ENCODE measurements at places on chromosomes 3 and 15. TPM values are rescaled to one million over a fixed set of nuclear protein-coding genes. Genes with fewer than 3 reads are reported as not detected.

DNA sequence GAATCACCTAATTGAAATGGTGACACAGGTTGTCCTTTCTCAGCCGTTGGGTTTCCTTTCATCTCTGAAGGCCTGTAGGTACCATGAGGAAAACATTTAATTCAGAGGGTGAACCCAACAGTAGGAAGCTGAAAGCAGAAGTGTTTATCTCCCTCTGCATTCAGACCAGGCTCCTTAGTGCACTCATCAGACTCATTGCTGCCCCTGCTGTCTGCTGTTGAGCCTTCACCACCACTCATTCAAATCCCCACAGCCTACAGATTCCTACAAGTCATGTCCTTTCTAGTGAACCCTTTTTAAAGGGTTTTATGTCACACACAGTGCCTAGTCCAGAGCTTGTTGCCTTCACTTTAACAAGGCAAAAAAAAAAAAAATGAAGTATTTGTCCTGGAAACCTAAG, 13.4 kb downstream of the WDR48 start:
- H3K4me1 ChIP-seq: no peaks in the 10 kb centered on the region
- no peak overlapping the region for H3K4me3 ChIP-seq
- no peak overlapping the region for H3K27ac ChIP-seq
- H3K27me3 ChIP-seq: no peaks in the 10 kb centered on the region
- H3K36me3 ChIP-seq: no peaks in the 10 kb centered on the region
- DNase-seq: no peak

GRCh38 chr15:75031848-75032247, 8.5 kb downstream of the PPCDC start:
- no peak overlapping the region for H3K4me3 ChIP-seq
- no peaks in the 10 kb centered on the region for H3K27me3 ChIP-seq
- no peaks in the 10 kb centered on the region for H3K36me3 ChIP-seq
- peaks cover 13% of the 10 kb centered on the region for H3K4me1 ChIP-seq

- H3K36me3 ChIP-seq: no peaks in the 10 kb centered on the region
- peak; percentile 97 for DNase-seq
- peaks cover 59% of the 10 kb centered on the region for H3K4me1 ChIP-seq
- no peaks in the 10 kb centered on the region for H3K27me3 ChIP-seq
Measured at GRCh38 chr3:42701371-42702065, 1.1 kb downstream of the HHATL start.

DNA sequence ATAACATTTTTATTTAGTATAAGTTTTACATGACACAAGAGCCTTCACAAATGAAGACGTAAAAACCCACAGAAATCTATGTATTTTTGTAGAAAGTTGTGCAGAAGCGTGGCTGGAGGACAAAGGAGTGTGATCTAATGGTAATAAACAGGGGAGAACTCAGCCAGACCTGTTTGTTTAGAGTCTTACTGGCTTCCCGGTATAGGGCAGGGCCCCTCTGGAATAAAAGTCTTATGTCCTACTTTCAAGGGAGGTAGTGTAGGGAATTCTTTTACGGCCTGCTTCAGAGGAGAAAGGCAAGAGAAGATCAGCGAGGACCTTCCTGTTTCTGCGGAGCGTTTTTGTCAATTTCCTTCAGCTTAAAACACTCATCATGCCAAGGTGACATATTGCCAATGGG, 103.6 kb downstream of the TGFBR2 start:
- no peaks in the 10 kb centered on the region for H3K36me3 ChIP-seq
- H3K27ac ChIP-seq: no peak overlapping the region
- DNase-seq: no peak
- H3K4me3 ChIP-seq: no peak overlapping the region
- no peaks in the 10 kb centered on the region for H3K4me1 ChIP-seq

GRCh38 chr3:194112120-194113106, 23.5 kb upstream of the HES1 start:
- no peaks in the 10 kb centered on the region for H3K36me3 ChIP-seq
- no peaks in the 10 kb centered on the region for H3K27me3 ChIP-seq
- no peak overlapping the region for H3K27ac ChIP-seq
- H3K4me1 ChIP-seq: no peaks in the 10 kb centered on the region
- H3K4me3 ChIP-seq: no peak overlapping the region
- no peak for DNase-seq

DNA sequence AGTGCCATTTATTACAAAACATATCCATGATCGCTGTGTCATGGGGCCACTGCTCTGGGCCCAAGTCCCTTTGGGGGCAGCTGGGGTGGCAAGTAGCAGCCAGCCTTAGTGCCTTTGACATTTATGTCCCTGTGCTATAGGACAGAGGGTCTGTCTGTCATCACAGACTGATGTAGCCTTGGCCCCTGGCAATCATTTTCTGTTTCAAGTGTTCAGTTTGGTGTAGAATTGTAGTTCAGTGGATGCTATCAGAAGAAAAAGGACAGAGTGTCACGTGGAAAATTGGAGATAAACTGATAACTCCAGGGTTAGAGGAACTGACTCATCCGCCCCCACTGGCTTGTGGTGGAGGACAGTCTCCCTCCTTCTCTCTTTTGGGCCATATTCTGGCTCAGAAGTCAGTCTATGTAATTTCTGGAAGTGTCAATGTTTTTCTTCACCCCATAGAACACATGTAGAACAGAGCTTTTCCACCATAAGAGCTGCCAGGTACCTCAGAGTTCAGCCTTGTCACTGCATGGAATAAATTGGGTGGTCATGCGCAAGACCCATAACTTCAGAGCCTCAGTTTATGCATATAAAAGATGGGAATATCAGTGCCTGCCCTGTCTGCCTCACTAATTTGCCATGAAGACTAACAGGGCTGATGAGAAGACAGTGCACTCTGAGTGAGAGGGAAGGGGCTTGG, 4.5 kb upstream of the MRPS22 start:
- H3K36me3 ChIP-seq: no peaks in the 10 kb centered on the region
- H3K27ac ChIP-seq: no peak overlapping the region
- no peaks in the 10 kb centered on the region for H3K27me3 ChIP-seq
- DNase-seq: no peak

DNA sequence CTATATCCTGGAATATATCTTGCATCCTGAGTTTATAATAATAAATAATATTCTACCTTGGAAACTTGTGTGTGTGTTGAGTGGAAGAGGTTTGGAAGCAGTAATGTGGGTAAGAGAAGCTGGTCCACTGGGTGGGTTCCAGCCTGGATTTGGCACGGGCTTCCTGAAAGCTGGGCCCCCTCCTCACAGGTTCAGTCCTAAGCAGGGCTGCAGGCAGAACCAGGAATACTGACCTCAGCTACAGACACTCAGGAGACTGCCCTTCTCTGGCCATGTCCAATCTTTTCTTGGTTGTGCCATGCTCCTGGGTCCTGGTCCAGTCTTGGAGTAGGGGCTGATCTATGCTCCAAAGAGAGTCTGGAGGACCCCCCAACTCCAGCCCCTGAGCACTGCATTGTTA, 4.5 kb downstream of the MYD88 start:
- no peaks in the 10 kb centered on the region for H3K27me3 ChIP-seq
- H3K36me3 ChIP-seq: peaks cover 13% of the 10 kb centered on the region
- no peak overlapping the region for H3K27ac ChIP-seq
- no peak overlapping the region for H3K4me3 ChIP-seq

DNA sequence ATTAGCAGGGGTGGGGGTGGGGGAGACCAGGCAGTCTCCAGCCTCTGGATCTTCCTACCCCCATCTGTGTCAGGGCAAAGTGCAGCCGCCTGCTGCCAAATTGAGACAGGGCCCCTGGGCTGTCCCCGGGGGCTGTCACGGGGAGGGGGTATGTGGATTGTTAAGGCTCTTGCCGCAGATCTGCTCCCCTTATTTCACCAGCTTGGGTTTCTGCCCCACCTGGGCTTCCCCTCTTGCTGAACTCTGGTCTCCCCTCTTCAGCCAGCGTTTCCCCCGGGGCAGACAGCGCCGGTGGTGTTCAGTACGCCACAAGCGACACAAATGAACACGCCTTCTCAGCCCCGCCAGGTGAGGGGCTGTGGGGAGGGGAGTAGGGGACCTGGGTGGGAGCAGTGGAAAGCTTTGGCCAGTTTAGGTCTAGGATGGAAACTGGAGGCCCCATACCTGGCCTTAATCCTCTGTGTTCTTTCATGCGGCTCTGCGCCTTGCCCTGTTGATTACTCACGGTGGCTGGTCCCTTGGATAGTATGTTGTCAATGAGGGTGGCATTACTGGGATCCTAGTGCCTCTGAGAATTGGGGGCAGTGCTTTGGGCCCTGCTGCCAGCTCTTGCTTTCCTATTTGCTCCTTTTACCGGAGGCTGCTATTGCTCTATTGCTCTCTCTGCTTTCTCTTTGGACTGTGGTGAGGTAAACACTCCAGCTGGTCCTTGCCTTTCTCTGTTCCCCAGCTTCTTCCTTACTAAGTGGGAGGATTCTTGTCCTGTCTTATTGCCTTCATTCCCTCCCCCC, 1.7 kb downstream of the EIF4G1 start:
- H3K4me1 ChIP-seq: peaks cover 46% of the 10 kb centered on the region
- peak overlapping the region; percentile 96 for H3K27ac ChIP-seq
- DNase-seq: peak; percentile 48
- H3K4me3 ChIP-seq: peak overlapping the region; percentile 80

DNA sequence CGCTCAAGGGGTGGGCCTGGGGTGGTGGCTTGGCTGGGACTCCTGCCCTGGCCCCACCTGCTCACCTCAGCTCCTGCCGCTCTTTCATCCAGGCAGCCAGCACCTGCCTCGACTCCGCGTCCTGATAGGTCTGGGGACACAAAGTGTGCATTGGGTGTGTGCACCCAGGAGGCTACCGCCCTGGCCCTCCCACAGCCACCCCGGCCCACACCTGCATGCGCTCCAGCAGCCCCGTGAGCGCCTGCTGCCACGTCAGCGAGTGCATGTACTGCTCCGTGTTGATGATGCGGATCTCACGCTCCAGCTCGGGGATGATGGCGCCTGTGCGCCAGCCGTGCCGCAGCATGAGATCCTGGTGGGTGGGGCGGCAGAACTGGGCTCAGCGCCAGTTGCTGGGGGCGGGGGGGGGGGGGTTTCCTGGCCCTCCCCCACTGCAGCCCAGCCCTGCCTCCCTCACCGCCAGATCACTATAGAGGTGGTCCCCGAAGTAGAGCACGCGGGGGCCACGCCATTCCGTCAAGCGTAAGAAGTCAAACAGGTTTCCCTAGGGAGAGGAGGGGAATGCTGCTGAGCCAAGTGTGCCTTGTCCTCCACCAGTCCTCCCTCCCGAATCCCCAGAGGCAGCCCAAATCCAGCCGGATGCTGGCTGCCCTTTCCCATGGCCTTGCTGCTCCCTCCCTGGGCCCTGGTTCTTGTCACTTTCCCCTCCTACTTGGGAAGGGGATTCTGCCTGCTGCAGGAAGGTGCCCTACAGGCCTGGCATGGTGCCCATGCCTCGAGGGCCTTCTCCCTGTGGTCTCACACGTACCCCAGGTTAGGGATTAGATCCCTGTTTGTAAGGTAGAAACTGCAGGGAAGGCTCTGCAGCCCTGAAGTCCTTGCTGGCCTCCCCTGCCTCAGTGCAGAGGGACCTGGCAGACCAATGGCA, 8.6 kb downstream of the NT5DC2 start:
- no peaks in the 10 kb centered on the region for H3K36me3 ChIP-seq
- peak overlapping the region; percentile 68 for H3K27ac ChIP-seq
- H3K27me3 ChIP-seq: no peaks in the 10 kb centered on the region
- H3K4me1 ChIP-seq: peaks cover 3% of the 10 kb centered on the region
- no peak overlapping the region for H3K4me3 ChIP-seq
- peak; percentile 73 for DNase-seq

DNA sequence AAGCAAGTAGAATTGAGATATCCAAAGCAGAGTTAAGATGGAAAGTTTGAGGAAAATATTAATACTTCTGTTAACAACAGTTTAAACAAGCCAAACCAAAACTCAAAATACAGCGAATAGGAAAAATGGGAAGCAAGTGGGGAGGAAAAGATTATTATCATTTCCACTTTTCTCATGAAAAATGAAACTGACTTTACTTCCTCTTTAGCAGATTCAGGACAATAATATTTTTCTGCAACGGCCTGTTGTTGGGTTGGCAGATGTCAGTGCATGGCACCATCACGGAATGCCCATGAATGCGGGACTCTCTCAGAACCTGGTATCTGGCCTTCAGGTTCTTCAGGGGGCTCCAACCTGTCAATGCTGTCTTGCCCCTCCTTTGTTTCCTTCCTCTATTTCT, 11.1 kb downstream of the ANKUB1 start:
- no peaks in the 10 kb centered on the region for H3K4me1 ChIP-seq
- no peak overlapping the region for H3K27ac ChIP-seq
- H3K27me3 ChIP-seq: no peaks in the 10 kb centered on the region
- no peak for DNase-seq
- H3K4me3 ChIP-seq: no peak overlapping the region

DNA sequence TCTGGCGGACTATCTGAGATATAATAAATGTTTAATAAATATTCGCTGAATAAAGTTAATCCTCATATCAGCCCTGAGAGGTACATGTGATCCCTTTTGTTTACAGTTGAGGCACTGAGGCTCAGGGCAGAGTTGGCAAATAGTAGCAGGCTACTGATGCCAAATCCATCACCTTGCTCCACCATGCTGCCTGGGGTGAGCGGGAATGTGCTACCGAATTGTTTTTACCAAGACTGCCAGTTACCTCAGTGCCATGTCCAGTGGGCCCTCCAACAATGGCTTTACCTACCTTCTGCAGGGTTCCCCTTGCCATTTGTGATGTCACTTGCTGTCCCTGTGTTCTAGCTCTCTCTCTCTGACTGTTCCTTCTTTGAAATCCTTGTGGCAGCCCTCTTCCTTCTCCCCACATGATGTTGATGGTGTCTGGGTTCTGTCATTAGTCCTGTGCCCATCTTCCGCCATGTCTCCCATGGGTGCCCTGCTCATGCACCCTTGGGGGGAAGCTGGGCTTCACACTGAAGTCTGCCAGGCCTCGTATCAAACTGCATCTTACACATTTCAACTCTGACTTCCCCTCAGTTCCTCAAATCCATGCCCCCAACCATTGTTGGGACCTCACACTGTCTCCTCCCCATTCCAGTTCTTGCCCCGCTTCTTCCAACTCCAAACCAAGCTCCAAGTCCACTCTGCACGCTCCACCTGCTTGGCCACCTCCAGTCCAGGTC, 35.4 kb downstream of the SLCO2A1 start:
- no peak for DNase-seq
- no peak overlapping the region for H3K4me3 ChIP-seq
- H3K27ac ChIP-seq: no peak overlapping the region
- H3K36me3 ChIP-seq: no peaks in the 10 kb centered on the region

- peak; percentile 26 for DNase-seq
- no peak overlapping the region for H3K4me3 ChIP-seq
- no peaks in the 10 kb centered on the region for H3K27me3 ChIP-seq
- H3K27ac ChIP-seq: no peak overlapping the region
Measured at GRCh38 chr3:42872718-42873117, 3.0 kb downstream of the CYP8B1 start.

GRCh38 chr15:31202953-31203352, 101.4 kb upstream of the TRPM1 start:
- DNase-seq: no peak
- H3K27ac ChIP-seq: no peak overlapping the region
- H3K36me3 ChIP-seq: no peaks in the 10 kb centered on the region
- H3K27me3 ChIP-seq: no peaks in the 10 kb centered on the region
- H3K4me1 ChIP-seq: no peaks in the 10 kb centered on the region

GRCh38 chr3:81301230-81301629, 460.2 kb downstream of the GBE1 start:
- H3K27me3 ChIP-seq: no peaks in the 10 kb centered on the region
- no peak overlapping the region for H3K27ac ChIP-seq
- H3K4me3 ChIP-seq: no peak overlapping the region

- H3K27me3 ChIP-seq: no peaks in the 10 kb centered on the region
- no peak overlapping the region for H3K27ac ChIP-seq
- no peak for DNase-seq
- H3K36me3 ChIP-seq: no peaks in the 10 kb centered on the region
- no peak overlapping the region for H3K4me3 ChIP-seq
- no peaks in the 10 kb centered on the region for H3K4me1 ChIP-seq
Measured at GRCh38 chr3:139764936-139765335, 87.2 kb upstream of the NMNAT3 start.

The CEP97 gene
- total RNA-seq: 7.3 TPM

The MNS1 gene
- total RNA-seq: 0.40 TPM

The WDR76 gene
- 0.47 TPM for total RNA-seq

The SLC28A1 gene
- 1.9 TPM for total RNA-seq

The COL8A1 gene
- 5.4 TPM for total RNA-seq

The P2RY13 gene
- 0.28 TPM for total RNA-seq

The STRA6 gene
- total RNA-seq: not detected

All from psoas muscle (tissue), 8 donors.